GM12891 (cell line): ENCODE measurements at places on chromosomes 16 and 17.
A peak's percentile ranks its signal among the peaks of the same experiment; 100 is the strongest.

- DNase-seq = no peak
Measured at GRCh38 chr17:73901661-73902415, 257.6 kb upstream of the SDK2 start.

- no peak for DNase-seq
Measured at GRCh38 chr17:80655608-80656007, 111.0 kb downstream of the RPTOR start.

DNA sequence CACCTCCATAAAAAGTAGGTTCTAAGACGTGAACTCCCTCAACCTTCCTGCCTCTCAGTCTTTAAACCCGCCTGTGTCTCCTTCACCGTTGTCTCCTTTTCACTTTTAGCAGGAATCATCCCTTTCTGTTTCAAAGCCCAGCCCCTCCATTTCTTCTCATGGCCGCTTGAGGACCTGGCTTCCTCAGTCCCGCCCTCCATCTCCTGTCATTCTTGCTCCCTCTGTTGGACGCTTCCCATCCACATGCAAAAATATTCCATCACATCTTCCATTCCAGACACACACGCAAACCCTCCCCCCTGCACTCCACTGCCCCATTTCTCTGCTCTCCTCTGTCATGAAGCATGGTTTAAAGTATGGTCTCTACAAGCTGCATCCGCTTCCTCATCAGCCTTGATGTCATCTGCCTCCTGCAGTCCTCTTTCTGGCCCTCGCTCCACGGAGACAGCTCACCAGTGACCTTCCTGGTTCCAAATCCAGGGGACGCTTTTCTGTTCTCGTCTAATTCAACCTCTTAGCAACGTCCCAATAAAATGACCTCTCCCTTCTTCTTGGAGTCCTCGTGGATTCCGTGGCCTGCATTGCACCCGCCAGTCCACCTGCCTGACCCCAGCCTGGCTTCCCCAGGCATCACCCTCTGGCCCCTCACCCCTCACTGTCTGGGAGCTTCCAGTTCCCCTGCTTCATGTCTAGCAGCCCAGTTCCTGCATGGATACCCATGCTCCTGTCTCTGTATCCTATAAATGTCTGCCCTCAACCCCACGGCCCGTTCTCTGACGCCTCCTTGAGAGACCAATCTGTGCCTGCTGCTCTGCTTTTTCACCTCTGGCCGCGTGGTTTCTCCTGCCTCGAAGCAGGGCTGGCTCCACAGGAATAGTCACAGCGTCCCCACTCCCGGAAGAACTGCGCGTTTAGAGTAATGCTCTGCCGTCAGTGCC is 26.2 kb downstream of the ANKRD40 start:
- DNase-seq = no peak

DNA sequence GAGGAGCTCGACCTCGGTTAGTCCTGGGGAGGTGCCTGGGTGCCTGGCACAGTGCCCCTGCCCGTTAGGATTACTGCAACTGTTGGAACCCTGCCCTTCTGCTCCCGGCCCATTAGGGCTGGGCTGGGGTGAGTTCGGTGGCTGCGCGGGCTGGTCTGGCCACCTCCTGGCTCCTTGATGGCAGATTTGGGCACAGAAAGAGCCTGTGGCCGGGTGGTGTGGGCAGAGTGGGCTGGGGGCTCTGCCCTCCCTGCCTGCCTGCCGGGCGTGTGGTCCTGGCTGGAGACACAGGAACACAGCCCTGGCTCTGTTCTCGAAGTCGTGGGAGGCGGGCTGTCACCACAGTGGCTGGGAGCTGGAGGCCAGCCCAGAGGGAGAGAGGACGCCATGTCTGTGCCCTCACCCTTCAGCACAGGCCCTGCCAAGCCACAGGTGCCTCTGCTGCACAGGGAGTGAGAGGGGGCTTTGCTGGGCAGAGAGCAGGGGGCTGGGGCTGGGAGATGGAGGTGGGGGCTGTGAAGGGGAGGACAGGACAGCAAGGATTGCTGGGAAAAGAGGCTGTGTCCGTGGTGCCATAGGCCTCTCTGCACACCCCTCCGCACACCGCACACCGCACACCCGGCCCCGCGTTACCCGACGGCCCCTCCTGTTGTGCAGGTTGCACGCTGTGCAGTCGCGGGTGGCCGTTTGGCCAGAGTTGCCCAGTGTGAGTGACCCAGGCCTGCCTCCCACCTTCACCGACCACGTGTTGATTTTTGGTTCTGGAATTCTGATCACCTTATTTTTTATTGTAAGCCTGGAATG is 236.6 kb upstream of the GSE1 start:
- DNase-seq = no peak

GRCh38 chr17:56679115-56679776 is 85.7 kb downstream of the NOG start:
- no peak for DNase-seq

DNA sequence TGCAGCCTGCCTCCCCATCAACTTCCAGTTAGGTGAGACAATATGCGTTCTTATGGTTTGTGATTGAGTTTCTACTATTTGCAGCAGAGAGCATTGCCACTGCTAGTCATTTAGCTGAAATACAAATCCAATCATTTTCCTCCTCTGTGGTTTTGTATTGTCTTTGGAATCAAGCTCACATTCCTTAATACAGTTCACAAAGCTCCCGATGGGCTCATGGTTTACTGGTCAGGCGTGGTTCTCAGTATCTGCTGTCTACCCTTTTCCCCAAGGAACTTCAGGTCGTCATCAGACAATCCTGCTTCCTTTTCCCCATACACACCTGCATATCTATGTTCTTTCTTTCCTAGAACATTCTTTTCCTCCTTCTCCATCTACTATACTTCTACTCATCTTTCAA is 69.6 kb upstream of the GAS7 start:
- DNase-seq = no peak

- no peak for DNase-seq
Measured at GRCh38 chr16:78896280-78896679, 704.3 kb downstream of the MAF start.

DNA sequence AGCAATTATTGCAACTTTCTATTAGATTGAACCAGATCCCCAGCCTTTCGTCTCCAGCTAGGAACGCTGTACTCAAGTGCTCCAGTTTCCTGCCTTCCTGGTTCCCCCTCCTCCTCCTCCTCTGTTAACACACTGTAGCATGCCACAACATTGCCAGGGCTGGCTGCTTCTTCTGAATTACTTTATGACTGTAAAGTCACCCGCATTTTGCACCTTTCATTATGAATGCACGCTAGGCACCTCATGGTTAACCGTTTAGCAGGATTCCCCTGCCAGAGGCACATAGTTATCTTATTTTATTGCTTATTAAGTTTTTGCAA is 4.5 kb downstream of the ZNF423 start:
- no peak for DNase-seq

GRCh38 chr17:2244545-2245525 is 58.8 kb downstream of the SMG6 start:
- DNase-seq = peak; percentile 48

GRCh38 chr16:78364556-78364880 is 265.1 kb downstream of the WWOX start:
- DNase-seq = no peak

GRCh38 chr17:55177159-55177854 is 87.5 kb upstream of the HLF start:
- no peak for DNase-seq

DNA sequence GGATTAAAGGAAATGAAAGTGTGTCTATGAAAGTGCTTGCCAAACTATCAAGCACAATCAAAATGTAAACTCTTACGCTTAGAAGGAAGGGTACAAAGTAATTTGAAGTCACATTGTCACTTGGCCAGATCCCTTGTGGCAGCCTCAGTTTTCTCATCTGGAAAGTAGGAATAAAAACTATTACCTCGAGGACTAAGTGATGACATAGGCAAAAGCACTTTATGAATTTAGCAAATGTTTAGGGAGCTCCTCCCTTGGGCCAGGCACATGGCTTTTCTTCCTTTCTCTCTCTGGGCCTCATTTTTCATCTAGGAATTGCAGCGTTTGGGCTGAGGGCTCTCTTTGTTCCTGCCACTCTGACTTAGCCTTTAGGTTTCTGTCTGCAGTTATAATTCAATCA is 28.5 kb downstream of the DYNLL2 start:
- no peak for DNase-seq

DNA sequence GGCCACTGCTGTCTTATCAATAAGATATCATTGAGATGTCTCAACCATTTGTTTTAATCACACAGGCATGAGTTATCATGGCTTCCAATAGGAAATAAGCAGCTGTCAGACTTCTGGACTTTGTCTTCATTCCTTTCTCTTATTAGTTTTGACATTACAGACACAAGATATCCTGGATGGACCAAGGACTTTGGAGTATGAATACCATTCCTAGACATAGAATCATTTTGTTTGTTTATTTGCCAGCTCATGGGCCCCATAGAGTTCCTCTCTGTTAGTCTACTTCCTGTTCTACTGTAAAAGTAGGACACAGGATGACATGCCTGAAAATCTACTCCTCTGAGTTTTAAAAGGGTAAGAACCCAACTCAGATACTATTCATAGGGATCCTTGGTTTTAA is 77.7 kb upstream of the KCNJ16 start:
- DNase-seq = no peak
